ENCODE measurements at places on chromosomes 11 and 22.

DNA sequence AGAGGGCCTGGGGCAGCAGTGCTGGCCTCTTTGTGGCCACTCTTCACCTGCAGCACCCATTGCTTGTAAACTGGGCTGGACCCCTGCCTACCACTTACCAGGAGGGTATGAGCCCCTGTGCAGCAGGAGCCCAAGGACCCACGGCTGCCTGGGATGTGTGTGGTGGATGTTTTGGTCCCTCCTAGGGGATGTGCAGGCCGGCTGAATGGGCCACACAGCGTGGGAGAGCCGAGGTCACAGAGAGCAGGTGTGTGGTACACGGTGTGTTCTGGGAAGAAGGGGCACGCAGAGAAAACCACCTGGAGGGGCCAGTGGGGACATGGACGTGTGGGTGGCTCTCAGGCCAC is 19.3 kb upstream of the GNB1L start:
- DNase-seq: no peak

GRCh38 chr11:83039566-83039965 is 32.1 kb downstream of the RAB30 start:
- DNase-seq: no peak

GRCh38 chr11:117977029-117977428 is 9.2 kb upstream of the IL10RA start:
- DNase-seq: no peak

- no peak for DNase-seq
Measured at GRCh38 chr11:108768370-108768769, 103.5 kb downstream of the DDX10 start.

DNA sequence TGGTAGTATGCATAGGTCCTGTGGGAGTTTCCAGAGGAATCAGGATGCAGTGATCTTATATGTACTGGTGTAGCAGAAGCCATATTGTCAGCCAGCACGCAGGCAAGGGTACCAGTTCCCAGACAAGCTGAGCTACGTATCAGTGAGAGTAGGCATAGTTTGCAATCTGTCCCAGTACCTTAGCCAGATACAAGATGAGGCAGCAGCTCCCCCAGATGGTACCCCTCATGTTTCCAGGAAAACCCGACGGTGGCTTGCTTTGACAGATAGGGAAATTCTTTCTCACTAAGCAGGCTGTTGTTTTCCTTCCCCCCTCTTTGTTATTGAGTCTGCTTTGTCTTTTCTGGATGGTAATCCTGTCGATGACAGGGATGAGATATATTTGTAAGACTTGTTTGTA is 109.7 kb upstream of the RRM1 start:
- no peak for DNase-seq

- no peak for DNase-seq
Measured at GRCh38 chr11:21142007-21142406, 472.6 kb downstream of the NELL1 start.

DNA sequence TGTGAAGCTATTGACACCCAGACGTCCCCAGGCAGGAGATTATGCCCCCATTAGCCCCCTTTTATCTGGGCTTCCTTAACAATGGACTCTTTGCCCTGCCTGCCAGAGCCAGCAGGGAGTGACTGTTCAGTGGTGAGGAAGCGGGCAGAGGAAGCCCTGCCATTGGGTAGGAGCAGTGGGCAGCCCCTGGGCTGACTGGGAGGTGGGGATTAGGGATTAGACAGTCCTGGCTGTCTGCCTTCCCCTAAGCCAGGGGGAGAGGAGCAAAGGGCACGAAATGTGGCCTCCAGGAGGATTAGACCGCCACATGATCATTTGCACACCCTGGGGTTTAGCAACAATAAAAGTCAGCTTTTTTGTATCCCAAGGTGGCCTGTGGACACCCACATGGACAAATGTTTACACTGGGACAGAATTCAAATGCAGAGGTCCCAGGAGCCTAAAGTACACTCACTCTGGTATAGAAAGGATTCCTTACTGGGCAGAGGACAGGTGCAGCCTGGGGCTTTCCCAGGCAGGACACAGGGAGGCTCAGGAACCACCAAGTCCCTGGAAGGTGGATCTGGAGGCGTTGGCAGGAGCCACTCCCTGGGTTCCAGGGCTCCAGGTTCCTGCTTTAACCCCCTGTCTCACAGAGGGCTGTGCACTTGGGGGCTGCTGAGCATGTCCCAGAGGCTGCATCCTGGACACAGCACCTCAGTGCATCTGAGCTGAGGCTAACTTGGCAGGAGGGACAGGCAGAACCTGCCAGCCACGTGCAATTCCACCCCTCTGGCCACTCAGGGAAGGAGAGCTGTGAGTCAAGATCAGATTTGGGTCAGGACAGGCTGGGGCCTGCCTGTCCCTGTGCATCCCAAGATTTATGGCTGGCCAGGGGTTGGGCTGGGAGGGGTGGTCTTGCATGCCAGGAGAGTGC is 2.1 kb downstream of the PNPLA3 start:
- DNase-seq: no peak

- no peak for DNase-seq
Measured at GRCh38 chr11:66218036-66218435, 50.4 kb upstream of the RAB1B start.

DNA sequence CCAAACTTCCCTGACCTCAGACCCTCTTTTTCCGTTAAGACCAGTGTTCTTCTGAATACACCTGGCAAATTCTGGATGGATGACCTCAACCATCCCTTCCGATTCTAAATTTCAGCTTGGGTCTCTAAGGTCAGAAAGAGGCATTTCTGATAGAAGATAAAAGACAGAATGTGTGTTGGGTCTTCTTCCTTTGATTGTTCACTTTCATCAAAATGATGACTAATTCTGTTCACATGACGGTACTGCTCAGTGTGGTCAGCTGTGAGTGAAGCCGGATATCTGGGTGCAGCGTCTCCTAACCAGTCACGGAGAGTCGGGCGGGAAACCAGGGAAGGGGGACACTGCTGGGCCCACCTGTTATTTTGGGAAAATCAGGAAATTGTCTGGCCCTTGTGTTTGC is 151.6 kb upstream of the NAV2 start:
- no peak for DNase-seq

DNA sequence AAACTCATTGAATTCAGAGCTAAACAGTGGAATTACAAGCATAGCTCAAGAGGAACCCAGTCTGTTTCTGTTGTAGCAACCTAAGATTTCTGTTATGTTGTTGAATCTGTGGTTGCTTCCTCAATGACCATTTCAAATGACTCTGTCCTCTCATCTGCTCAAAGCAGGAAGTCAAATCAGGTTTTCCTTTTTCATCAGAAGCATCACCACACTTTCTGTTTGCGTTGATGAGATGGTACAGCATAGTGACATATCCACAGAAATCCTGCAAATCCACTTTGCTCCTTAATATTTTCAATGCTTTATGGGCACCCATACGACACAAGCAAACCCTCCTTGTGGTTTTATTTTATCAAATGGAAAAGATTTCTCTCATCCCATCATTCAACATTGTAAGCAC is 12.6 kb upstream of the UCP2 start:
- no peak for DNase-seq

DNA sequence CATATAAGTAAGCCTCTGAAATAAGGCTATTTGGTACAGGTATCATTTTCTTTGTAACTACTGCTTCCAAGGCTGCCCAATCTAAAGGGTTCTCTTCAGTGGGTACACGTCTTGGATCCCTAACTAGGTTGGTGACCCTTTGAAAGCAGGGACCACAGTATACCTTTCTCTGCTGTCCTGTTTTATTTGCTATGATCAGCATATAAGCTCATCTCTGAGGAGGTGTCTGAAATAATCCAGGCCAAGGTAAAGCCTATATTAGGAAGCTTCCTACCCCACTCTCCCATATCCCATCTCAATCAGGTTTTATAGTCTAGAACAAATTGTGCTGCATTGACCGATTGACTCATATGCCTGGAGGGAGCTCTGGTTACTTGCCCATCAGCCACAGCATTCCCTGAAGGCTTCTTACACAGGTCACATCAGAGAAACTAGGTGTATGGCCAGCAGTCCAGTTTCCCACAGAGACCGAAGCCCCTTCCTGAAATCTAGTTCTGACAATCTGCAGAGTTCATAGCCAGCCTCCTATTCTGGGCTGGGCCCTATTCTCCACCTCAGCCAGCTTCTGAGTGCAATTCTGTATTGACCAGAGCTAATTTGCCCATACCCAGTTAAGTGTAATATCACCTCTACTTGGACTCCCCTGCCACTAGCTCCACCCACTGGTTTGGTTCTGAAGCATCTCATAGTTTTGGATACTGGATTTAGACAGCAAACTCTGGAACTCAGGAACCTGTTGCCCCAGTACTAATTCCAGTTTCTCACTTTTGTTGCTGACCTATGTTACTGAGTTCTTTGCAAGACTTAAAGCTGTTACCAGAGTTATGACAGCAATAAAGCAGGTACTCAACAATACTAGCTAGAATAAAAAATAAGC is 62.1 kb upstream of the ARHGAP20 start:
- no peak for DNase-seq

GRCh38 chr11:46557684-46558151 is 36.1 kb downstream of the AMBRA1 start:
- no peak for DNase-seq

GRCh38 chr11:7381937-7382336 is 103.4 kb upstream of the OLFML1 start:
- no peak for DNase-seq

DNA sequence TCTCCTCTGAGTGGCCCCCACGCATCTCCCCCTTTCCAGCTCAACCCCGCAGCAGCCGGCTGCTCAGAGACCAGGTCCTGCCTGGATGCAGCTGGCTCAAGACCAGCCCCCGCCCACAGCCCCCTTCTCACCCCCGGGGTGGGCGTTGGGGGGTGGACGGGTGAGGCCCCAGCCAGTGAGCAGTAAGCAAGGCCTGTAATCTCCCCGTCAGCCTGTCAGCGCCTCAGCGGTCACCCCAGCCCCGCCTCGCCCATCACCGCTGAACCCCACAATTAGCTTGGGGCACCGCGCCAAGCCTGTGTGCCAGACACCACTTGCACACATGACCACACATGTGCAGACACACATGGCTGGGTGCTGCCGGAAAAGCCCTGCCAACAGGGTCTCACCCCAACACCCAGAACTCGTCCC is 5.9 kb downstream of the PLXNB2 start:
- no peak for DNase-seq

- no peak for DNase-seq
Measured at GRCh38 chr11:65883786-65884715, 4.2 kb downstream of the FIBP start.

DNA sequence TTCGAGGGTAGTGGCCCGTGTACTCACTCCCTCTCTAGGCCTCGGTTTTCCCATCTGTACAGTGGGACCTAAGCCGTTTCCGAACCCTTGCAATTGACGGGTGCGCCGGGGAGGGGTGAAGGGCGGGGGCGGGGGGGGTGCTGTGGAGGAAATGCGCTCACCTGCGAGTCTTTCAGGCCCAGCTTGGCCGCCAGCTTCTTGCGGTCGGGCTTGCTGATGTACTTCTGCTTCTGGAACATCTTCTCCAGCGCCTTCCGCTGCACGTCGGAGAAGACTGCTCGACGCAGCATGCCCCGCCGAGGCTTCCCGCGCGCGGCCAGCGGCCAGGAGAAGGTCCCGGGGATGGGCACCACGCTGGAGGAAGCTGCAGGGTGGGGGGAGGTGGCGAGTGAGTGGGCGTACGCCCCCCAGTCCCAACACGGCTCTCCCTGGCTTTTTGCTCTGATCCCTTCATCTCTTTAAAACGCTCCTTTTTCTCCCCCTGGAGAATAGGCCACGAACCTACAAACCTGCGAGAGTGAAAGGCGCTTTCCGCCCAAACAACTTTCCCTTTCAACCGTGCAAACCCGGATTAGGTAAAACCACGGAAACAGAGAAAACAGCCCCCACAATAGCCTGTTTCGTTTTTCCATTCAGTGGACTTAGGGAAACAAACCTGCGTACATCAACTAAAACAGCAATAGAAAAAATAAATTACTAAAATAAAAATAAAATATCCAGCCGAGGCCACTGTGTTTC is 3.2 kb downstream of the DBX1 start:
- DNase-seq: peak; percentile 5

DNA sequence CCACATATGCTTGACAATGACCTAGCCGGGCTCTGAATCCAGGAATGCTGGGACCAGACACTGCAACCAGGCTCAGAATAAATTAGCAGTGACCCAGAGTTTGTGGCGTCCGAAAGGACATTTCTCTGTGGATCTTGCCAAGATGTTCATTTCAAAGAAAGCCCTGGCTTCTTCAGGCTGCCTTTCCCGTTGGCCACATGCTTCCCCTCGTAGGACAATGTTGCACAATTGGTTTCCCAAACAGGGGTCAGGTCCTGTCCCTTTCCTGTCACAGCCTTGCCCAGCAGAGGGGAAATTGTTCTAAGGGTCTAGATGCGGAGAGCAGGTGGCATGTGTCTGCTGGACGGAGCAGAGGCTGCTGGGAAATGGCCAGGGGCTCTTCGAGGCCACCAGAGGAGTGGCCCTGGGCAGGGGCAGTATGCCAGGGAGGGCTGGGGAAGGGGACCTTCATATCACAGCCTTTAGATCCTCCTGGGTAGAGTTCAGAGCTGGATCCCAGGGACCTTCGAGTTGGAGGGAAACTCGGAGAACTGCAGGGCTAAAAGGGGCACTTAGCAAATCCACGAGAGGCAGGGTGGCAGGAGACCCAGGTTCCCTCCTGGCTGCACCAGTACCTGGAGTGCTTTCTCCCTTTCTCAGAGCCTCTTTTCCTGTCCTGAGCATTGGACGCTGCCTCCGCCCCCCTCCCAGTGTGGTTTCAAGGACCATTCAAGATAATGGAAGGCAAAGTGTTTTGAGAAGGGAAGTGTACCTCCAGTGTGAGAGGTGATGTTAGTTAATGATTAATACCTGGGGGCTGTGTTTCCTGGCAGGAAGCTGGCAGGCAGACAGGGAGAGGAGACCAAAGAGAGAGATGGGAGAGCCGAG is 42.3 kb downstream of the C11orf96 start:
- no peak for DNase-seq

- DNase-seq: no peak
Measured at GRCh38 chr11:113974741-113975470, at the start of gene HTR3A. Gene HTR3A, plus strand, starts transcription at chr11:113975108. Its CDS starts 218 bp downstream, at chr11:113975326.

DNA sequence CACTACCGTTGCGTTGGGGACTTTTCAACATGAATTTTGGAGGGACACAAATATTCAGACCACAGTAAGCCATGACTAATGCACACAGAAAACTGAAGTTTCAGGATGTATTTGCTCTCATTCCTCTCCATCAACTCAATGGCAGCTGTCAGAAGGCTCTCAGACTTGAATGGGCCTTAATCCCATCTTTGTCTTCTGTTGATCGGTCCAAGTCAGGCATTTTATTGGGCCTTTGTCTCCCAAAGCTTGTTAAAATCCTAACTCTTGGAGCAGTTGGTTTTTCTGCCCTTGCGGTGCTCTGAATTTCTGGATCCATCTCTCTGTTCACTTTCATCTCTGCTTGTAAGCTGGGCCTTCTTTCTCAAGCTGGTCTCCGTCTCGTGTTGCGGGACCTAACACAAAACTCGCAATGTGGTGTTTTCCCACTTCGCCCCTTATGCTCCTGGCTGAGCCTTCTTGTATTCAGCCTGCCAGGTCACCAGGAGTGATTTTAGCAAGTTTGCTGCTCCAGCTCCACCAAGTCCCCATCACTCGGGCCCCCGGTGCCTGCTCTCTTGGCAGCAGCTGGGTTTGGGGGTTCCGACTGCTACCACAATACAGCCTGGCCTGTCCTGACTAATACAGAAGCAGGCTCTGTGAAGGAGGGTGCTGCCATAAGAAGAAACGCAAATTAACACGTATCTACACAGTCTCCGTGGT is 27.0 kb downstream of the TSPAN32 start:
- no peak for DNase-seq

GRCh38 chr11:86116386-86116726 is 47.5 kb upstream of the PICALM start:
- no peak for DNase-seq

GRCh38 chr22:27626675-27627443 is 174.7 kb downstream of the MN1 start:
- DNase-seq: no peak

- no peak for DNase-seq
Measured at GRCh38 chr11:94653561-94653960, 86.4 kb downstream of the PIWIL4 start.

- no peak for DNase-seq
Measured at GRCh38 chr11:19225123-19225522, 15.6 kb downstream of the E2F8 start.

All from CD8-positive, alpha-beta memory T cell (primary cell).